ENCODE measurements at places on chromosomes 11 and 22.

DNA sequence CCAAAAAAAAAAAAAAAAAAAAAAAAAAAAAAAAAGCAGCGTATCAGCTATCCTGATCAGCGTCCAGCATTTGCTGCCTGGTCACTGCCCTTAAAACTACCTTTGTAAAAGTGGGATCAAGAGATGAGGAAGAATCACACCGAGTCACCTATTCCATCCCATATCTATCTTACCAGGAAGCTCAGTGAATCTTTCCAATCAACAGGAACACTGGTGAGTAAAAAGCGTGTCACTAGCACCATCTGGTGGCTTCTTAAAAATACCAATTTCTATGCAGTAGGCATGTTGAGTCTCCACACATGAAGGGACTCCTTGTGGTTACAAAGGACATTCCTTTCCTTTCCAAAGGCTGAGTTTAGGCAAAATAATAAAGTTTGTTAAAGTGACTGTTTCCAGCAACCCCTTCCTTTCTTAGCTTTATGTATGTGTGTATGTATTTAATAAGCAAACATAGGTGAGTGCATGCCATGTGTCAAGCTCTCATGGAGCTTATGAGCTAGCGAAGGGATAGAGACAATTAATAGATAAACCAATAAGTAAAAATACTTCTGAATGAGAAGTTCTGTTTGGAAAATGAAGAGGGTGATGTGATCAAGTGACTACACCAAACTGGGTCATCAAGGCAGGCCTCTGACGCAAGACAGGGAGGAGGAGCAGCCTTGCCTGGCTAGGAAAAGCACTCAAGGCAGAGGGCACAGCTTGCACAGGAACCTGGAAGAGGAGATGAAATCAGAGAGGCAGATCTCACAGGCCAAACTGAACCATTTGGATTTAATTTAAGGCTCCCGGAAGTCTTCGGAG is 13.9 kb upstream of the TP53AIP1 start:
- peak; percentile 52 for DNase-seq

DNA sequence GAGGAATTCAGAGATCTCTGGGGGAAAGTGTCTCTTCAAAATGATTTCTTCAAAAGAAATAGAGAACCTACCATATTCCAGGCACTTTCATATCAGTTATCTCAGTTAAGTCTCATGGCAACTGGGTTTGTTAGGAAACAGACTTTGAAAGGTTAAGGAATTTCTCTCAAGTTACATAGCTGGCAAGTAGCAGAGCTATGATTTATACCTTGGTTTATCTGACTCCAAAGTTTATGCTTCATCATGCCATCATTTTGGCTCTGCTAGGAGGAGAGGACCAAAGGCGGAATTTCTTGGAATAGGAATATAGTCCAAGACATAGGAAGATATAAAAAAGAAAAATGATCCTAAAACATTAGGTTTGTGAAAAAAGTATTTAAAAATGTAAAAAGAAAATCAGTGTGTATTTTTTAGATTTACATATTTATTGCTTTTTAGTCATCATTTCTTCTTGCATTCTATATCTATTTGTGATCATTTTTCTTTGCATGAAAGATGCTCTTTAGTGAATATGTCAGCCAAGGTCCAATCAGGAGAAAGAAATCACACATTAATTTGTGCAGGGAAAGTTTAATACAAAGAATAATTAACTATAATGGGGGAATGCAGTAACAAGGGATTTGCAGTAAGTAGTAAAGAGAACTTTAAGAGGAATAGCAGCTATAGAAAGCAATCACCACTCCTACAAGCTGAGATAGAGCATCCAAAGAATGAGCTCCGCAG is 199.1 kb upstream of the ZBED5 start:
- no peak for DNase-seq

DNA sequence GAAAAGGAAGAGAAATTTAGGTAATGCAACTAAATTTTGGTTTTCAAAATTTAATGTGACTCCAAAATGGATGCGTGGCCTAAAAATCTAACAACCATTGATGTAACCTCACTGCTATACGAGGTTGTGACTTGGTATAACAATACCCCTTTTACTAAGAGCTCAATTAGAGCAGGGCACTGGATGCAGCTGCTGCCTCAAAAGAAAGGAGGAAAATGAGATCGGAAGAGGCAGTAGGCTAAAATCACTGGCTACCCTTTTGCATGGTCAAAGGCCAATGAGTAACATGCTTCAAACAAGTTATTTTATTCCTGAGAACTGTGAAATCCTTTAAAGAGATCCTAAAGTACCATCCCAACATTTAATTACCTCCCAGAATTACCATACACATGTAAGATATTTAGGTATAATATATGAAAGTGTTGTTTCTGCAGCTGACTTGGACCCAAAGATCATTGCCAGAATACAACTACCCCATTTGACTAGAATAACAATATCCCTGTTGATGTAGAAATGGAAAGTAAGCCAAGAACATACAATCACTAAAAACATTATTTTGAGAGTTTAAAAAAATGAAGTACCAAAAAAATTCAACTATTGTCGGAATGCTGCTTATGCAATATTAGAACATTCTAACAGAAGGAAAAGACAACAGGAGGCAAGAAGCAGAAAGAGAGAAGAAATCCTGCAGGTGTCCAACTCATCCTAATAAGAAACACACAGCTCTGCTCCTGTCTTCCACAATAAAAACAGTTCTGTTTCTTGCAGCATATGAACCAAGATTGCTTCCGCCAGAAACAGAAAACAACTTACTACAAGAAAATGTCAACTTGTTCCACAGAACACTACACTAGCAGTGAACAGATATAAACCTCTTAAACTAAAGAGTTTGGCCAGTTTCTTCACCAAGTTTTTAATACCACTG is 15.0 kb downstream of the SIK3 start:
- no peak for DNase-seq

DNA sequence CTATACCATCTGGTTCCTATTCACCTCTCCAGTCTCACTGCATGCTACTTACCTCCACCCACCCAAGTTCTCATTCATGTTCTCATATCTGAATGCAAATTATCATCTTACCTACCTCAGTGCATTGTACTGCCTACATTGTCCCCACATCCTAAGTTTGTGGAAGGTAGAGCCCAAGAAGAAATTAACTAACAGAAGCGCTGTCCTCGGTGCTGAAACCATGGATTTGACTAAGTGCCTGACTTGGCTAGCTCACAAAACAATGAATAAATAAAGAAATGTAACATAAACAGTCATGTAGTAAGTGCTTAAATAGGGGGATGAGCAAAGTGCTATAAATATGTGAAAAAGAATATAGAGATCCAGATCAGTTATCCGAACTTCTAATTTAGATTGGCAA is 63.2 kb downstream of the GRIA4 start:
- no peak for DNase-seq

DNA sequence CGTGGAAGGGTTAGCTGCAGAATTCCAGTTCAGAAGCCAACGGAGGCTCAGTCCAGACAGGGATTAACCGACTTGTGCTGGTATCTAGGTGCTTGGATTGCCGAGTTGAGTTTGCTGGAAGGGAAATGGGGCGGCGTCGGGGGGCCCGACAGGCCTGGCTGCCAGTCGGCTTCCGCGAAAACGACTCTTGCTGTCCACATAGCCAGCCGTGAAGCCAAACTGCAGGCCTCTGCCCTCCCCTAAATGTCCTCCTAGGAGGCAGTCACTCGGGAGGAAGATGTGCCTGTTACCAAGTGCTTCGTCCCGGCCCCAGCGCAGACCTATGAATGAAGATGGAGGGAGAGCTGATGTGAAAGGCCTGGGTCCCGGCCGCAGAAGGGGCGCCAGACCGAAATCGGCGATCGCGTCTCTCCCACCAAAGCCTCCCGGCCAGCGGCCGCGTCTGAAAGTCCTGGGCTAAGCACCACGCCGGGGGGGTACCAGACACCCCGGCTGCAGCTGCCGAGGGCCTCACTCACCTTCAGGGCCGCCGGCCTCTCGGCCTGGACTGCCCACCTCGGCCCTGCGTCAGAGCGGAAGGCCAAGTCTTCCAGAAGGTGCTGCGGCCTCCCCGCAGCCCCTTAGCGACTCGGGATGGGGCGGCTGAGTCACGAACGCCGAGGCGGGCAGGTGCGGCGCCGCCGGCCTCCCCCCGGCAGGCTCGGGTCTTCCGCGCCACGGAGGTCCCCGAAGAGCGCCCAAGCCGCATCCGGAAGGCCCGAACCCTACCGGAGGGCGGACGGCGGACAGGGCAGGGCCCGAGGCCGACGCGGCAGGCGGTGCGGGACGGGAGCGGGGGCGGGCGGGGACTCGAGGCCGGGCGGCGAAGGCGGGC is 7.5 kb downstream of the DPAGT1 start:
- no peak for DNase-seq

DNA sequence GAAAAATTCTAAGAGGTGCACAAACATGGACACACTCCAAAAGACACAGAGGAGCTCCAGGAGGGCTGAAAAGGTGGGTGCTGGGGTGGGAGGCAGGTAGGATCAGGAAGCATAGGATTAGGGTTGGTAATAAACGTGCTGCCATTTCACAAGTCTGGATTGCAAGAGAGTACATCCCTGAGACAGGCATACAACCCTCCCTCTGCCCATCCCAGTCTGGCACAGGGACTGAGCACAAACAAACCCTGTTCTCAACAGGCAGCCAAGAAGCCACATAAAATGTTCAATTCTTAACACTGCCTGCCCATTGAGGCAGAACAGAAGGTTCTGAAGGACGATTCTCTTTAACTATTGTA is 18.5 kb downstream of the SLC35F2 start:
- DNase-seq, result no peak
